CD4-positive, alpha-beta T cell treated with Interleukin-4 for 4 hours (primary cell): ENCODE measurements at places on chromosomes 3 and 15.
A peak's percentile ranks its signal among the peaks of the same experiment; 100 is the strongest.

GRCh38 chr15:58558777-58559176 lies 127.0 kb downstream of the LIPC start:
- DNase-seq = no peak

- DNase-seq = peak; percentile 51
Observed at GRCh38 chr3:65732051-65732935, 306.4 kb downstream of the MAGI1 start.

- DNase-seq = no peak
Observed at GRCh38 chr3:135487261-135487660, 478.3 kb upstream of the PPP2R3A start.

DNA sequence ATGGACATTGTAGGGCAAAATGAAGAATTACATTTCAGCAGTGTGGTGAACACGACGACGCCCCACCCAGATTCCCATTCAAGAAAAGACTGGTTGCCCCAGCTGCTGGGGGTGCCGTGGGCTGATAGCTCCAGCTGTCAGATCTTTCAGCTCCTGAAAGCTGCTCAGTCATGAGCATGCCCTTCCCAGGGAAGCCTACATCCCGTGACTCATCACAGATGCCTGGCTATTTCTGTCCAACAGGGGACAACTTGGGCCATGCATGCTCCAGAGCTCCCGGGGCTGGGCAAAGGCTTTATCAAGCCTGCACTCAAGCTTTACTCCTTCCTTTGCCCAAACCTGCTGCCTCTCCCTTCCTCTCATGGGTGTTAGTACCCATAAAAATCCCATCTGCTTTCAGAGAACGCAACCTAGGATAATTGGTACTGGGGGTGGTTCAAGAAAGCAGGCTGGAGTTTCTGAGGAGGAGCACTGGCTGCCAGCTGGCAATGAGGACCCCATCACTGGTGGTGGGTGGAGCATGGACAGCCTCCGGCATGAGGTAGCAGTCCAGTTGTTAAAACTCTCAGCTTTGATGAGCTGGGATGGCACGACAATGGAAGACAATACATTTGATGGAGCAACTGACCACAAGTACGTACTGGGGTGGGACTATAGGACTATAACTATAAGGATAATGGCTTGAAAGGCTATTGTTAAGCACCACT lies 16.4 kb upstream of the ST8SIA2 start:
- DNase-seq = no peak

- no peak for DNase-seq
Observed at GRCh38 chr3:95522449-95522848, 1291.9 kb upstream of the EPHA6 start.

DNA sequence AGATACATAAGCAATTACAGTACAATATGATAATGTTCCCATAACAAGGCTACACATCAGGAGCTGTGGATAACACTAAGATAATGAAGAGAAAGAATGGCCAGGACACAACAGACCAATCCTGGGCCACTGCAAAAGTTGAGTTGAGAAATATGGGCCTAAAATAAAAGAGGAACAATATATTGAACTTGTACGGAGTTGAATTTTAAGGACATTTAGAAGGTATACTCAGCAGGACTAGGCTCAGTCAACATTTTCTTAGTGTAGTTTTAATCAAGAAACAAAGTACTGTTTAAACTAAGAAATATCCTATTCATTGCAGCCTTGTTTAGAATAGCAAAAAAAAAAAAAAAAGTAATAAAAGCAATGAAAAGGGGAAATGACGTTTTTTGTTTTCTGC lies 24.3 kb downstream of the HERC1 start:
- DNase-seq = no peak

- no peak for DNase-seq
Observed at GRCh38 chr3:84772841-84773240, 185.9 kb upstream of the CADM2 start.

- DNase-seq = no peak
Observed at GRCh38 chr3:133894353-133895207, 1.1 kb downstream of the RAB6B start.

DNA sequence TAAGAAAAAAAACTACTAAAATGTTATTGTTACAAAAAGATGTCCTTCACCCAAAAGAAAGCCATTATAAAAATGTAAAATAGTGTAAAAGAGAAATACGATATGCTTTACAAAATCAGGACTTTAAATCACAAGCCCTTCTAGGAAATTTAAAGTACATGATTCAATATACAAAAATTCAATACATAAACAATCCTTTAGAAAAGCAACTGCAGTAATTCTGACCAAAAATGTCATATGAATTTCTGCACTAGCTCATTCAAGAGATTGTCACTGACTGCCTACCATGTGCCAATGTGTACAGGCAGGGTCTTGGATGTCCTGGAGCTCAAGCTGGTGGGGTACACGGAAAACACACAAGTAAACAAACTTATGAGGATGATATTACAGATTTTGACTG lies 2.5 kb downstream of the MORC1 start:
- no peak for DNase-seq

- no peak for DNase-seq
Observed at GRCh38 chr3:189027626-189028155, 144.1 kb upstream of the TPRG1 start.

GRCh38 chr3:126553284-126554084 lies 5.2 kb downstream of the C3orf22 start:
- no peak for DNase-seq

DNA sequence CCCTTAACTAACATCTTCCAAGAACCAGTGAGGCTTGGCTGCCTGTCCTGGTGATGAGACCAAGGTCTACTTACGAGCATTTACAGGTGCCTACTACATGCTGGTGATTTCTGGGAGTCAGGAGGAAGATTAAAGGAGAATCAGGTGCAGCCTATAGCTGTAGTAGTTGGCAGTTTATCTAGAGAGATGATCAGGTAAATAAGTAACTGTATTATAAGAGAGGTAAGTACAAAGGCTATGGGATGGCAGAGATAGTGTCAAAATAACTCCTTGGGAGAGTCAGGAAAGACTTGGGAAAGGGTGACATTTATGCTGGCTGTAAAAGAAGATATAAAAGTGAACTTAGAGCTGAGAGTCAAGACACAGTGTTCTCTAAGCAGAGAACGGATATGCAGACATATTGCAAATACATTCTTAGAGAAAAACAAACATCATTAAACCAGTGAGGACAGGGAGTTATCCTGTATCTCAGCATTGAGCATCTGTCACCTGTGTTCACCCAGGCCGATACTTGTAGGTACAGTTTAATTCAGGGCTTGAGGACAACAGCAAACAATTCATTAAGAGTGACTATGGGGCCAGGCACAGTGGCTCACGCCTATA lies 49.7 kb upstream of the ACP3 start:
- DNase-seq = no peak

- DNase-seq = peak; percentile 55
Observed at GRCh38 chr3:63934041-63934866, 22.1 kb upstream of the SCAANT1 start.

- no peak for DNase-seq
Observed at GRCh38 chr3:65607101-65607500, 431.6 kb downstream of the MAGI1 start.
